Endothelial cell of umbilical vein (primary cell): ENCODE measurements at places on chromosomes 5 and 9. TPM values are rescaled to one million over a fixed set of nuclear protein-coding genes. Genes with fewer than 3 reads are reported as not detected.

Gene IFNA14
- total RNA-seq = not detected in 2 replicates

GRCh38 chr5:54563083-54563761 lies 45.7 kb downstream of the SNX18 start:
- peaks cover 20% of the 10 kb centered on the region for H3K4me1 ChIP-seq
- H3K27ac ChIP-seq = no peak overlapping the region
- DNase-seq = no peak
- no peaks in the 10 kb centered on the region for H3K36me3 ChIP-seq
- H3K27me3 ChIP-seq = no peaks in the 10 kb centered on the region

GRCh38 chr5:86649832-86650505 lies 32.2 kb downstream of the COX7C start:
- no peaks in the 10 kb centered on the region for H3K36me3 ChIP-seq
- H3K4me1 ChIP-seq = no peaks in the 10 kb centered on the region
- no peak overlapping the region for H3K27ac ChIP-seq
- no peak overlapping the region for H3K4me3 ChIP-seq

- peaks cover 4% of the 10 kb centered on the region for H3K4me1 ChIP-seq
- no peaks in the 10 kb centered on the region for H3K36me3 ChIP-seq
- DNase-seq = no peak
- no peaks in the 10 kb centered on the region for H3K27me3 ChIP-seq
These were observed 629 bp upstream of the CD74 start for GRCh38 chr5:150413176-150413901.

- no peak for DNase-seq
- H3K4me3 ChIP-seq = no peak overlapping the region
- no peak overlapping the region for H3K27ac ChIP-seq
- no peaks in the 10 kb centered on the region for H3K4me1 ChIP-seq
These were observed 47.6 kb downstream of the ECPAS start for GRCh38 chr9:111436571-111436970.

DNA sequence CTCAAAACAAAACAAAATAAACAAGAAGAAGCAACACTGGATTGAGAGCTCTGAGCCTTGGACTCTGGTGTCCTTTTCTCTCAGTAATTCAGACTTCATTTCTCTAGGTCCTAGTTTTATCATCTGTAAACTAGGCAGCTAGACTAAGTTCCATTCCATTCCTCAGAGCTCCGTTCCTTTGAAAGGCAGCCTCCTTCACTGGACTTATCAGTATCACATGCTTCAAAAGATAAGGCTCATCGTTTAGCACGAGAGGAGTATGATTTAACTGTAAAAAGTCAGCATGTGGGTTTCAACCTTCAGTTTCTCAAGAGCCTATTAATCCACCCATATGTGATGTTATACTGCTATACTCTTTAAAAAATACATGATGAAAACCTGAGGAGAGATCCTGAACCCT lies 1.6 kb downstream of the ATP10B start:
- H3K4me1 ChIP-seq = no peaks in the 10 kb centered on the region
- no peaks in the 10 kb centered on the region for H3K36me3 ChIP-seq
- H3K27ac ChIP-seq = no peak overlapping the region
- H3K4me3 ChIP-seq = no peak overlapping the region
- no peaks in the 10 kb centered on the region for H3K27me3 ChIP-seq

Gene PCDHA7
- 0.14 TPM in 1 of 2 replicates, not detected in the other for total RNA-seq

- peaks cover 26% of the 10 kb centered on the region for H3K4me1 ChIP-seq
- DNase-seq = no peak
- no peak overlapping the region for H3K27ac ChIP-seq
- H3K36me3 ChIP-seq = no peaks in the 10 kb centered on the region
These were observed 36.2 kb downstream of the SNX18 start for GRCh38 chr5:54553659-54554207.

- no peaks in the 10 kb centered on the region for H3K4me1 ChIP-seq
- no peaks in the 10 kb centered on the region for H3K27me3 ChIP-seq
These were observed 149.5 kb downstream of the HSPA4 start for GRCh38 chr5:133201310-133201709.

Gene GFPT2
- total RNA-seq = 4.5 and 5.5 TPM in 2 replicates

Gene PCDHAC2
- 0.90 and 1.00 TPM in 2 replicates for total RNA-seq

GRCh38 chr5:88195636-88196035 lies 73.0 kb downstream of the TMEM161B start:
- H3K4me1 ChIP-seq = no peaks in the 10 kb centered on the region
- peaks cover 3% of the 10 kb centered on the region for H3K36me3 ChIP-seq
- no peaks in the 10 kb centered on the region for H3K27me3 ChIP-seq
- no peak overlapping the region for H3K27ac ChIP-seq

GRCh38 chr5:171984748-171985419 lies 21.6 kb downstream of the FBXW11 start:
- H3K4me3 ChIP-seq = no peak overlapping the region
- DNase-seq = peak; percentile 63
- H3K27ac ChIP-seq = peak overlapping the region; percentile 6
- H3K27me3 ChIP-seq = no peaks in the 10 kb centered on the region
- H3K36me3 ChIP-seq = no peaks in the 10 kb centered on the region

DNA sequence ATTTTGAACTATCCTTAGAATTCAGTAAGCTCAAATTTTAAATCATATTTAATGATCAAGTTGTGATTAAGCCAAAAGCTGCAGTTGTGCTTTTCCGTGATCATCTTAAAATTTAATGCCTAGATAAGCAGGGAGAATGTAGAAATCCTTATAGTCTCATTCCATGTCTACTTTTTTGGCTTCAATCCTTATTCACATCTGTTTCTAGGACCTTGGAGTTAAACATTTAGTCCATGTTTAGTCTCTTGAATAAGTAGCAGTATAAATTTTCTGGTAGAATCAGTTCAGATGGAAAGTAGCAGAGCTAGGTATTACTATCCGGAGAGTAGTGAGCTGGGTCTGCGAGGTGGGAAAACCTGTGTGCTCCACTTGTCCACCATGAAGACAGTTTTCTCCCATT lies 59.3 kb upstream of the RIOK2 start:
- H3K27me3 ChIP-seq = no peaks in the 10 kb centered on the region
- DNase-seq = no peak
- no peak overlapping the region for H3K4me3 ChIP-seq

DNA sequence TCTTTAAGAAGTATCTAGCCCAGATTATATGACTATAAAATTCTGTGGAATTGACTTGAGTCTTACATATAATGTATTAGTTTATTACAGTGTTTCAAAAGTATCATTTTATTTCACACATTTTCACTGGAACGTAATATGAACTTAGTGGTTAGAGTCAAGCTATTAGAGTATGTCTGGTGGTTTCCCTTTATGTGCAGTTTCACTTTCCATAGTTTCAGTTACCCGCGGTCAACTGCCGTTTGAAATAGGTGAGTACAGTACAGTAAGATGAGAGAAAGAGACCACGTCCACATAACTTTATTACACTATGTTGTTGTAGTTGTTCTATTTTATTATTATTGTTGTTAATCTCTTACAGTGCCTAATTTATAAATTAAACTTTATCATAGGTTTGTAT lies 50.5 kb downstream of the COMMD10 start:
- H3K27me3 ChIP-seq = no peaks in the 10 kb centered on the region
- no peak for DNase-seq
- no peaks in the 10 kb centered on the region for H3K36me3 ChIP-seq
- H3K4me3 ChIP-seq = no peak overlapping the region

Gene IPO11
- 72.9 and 80.9 TPM in 2 replicates for total RNA-seq

DNA sequence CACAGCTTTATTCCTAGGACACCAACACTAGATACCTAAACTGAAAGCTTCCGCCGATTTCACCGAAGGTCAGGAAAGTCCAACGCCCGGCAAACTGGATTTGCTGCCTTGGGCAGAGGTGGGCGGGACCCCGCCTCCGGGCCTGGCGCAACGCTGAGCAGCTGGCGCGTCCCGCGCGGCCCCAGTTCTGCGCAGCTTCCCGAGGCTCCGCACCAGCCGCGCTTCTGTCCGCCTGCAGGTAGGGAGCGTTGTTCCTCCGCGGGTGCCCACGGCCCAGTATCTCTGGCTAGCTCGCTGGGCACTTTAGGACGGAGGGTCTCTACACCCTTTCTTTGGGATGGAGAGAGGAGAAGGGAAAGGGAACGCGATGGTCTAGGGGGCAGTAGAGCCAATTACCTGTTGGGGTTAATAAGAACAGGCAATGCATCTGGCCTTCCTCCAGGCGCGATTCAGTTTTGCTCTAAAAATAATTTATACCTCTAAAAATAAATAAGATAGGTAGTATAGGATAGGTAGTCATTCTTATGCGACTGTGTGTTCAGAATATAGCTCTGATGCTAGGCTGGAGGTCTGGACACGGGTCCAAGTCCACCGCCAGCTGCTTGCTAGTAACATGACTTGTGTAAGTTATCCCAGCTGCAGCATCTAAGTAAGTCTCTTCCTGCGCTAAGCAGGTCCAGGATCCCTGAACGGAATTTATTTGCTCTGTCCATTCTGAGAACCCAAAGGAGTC lies at the start of gene CD274:
CD274 (plus strand) TSS at position 184 of the 733 bp plus-strand sequence. CDS start 5,572 bp downstream, outside the sequence.
- peak; percentile 92 for DNase-seq
- H3K27ac ChIP-seq = peak within 1 kb of the TSS; percentile 79
- no peaks in the 10 kb centered on the region for H3K36me3 ChIP-seq
- peak within 1 kb of the TSS; percentile 98 for H3K4me3 ChIP-seq

- H3K27me3 ChIP-seq = no peaks in the 10 kb centered on the region
- no peak overlapping the region for H3K27ac ChIP-seq
- H3K4me1 ChIP-seq = no peaks in the 10 kb centered on the region
These were observed 59.4 kb downstream of the SREK1 start for GRCh38 chr5:66203531-66203930.

DNA sequence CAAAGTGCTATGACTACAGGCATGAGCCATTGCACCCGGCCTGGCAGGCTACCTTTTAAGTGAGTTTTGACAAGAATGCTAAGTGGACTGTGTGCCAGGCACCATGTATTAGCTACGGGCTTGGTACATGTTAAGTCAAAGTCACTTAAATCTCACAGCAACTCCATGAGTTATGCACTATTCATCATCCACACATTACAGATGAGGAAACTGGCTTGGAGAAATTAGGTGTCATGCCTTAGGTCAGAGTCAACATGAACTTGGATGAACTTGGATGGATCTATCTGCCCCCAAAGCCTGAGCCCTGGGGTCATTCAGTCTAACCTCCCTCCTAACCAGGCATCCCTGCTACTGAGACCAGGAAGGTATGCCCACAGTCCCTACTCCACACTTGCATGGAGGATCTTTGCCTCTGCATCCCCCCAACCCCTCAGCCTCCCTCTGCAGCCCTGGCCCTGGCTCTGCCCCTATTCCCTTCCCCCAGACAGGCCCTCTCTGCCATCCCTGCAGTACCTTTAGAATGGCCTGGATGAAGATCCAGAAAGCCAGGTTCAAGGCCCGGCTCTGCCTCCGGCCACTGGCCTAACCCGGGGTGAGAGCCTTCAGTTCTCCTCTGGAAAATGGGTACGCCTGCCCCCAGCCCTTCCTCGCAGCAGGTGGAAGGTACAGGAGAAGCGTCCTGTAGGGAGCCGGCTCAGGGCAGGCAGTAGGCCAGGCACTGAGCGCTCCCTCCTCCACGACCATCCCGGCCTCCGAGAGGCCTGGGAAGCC lies 685 bp upstream of the ADGRD2 start:
- peaks cover 29% of the 10 kb centered on the region for H3K27me3 ChIP-seq
- H3K27ac ChIP-seq = no peak overlapping the region
- peaks cover 3% of the 10 kb centered on the region for H3K4me1 ChIP-seq
- DNase-seq = no peak
- H3K36me3 ChIP-seq = no peaks in the 10 kb centered on the region

GRCh38 chr5:131640043-131640856 lies 5.2 kb upstream of the RAPGEF6 start:
- H3K27ac ChIP-seq = no peak overlapping the region
- H3K36me3 ChIP-seq = peaks cover 2% of the 10 kb centered on the region
- peaks cover 11% of the 10 kb centered on the region for H3K4me1 ChIP-seq
- DNase-seq = peak; percentile 29
- H3K4me3 ChIP-seq = no peak overlapping the region
- H3K27me3 ChIP-seq = no peaks in the 10 kb centered on the region

GRCh38 chr5:141821430-141821925 lies 56.7 kb downstream of the PCDH1 start:
- no peaks in the 10 kb centered on the region for H3K27me3 ChIP-seq
- DNase-seq = peak; percentile 77
- peak overlapping the region; percentile 35 for H3K27ac ChIP-seq
- H3K36me3 ChIP-seq = no peaks in the 10 kb centered on the region
- peaks cover 24% of the 10 kb centered on the region for H3K4me1 ChIP-seq
- H3K4me3 ChIP-seq = no peak overlapping the region

Gene MARCHF3
- 31.7 and 31.9 TPM in 2 replicates for total RNA-seq

- H3K4me3 ChIP-seq = no peak overlapping the region
- no peak for DNase-seq
- H3K27ac ChIP-seq = no peak overlapping the region
- H3K4me1 ChIP-seq = no peaks in the 10 kb centered on the region
These were observed 7.7 kb downstream of the NEURL1B start for GRCh38 chr5:172648755-172649154.

DNA sequence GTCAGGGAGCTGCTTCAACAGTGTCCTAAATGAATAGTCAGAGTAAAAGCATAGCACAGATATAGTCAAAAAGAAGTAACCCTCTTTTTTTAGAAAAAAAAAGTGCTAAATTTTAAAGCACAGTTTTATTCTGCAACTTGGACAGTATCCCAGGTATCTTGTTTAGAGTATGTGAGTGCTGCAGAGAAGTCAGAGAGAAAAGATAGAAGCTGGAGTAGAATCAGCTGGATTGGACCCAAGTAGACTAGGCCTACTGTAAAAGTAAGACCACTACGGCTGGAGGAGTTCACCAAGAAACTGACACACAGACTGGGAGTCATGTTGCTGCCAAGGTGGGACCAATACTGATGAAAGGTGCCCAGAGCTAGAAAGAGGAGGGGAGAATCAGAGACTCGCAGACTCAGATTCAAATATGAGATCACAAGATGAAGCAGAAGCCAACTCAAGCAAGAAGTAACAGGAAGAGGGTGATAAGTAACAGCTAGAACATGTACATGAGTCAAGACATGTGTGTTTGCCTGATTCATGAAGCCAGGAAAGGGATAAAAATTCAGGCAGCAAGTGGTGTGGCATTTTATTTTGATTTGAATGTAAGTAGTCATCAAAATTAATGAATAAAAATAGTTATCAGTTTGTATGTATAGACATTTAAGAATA lies 25.6 kb upstream of the TUSC1 start:
- no peaks in the 10 kb centered on the region for H3K36me3 ChIP-seq
- H3K27me3 ChIP-seq = no peaks in the 10 kb centered on the region
- peaks cover 3% of the 10 kb centered on the region for H3K4me1 ChIP-seq
- DNase-seq = no peak
- H3K4me3 ChIP-seq = no peak overlapping the region
- H3K27ac ChIP-seq = no peak overlapping the region

DNA sequence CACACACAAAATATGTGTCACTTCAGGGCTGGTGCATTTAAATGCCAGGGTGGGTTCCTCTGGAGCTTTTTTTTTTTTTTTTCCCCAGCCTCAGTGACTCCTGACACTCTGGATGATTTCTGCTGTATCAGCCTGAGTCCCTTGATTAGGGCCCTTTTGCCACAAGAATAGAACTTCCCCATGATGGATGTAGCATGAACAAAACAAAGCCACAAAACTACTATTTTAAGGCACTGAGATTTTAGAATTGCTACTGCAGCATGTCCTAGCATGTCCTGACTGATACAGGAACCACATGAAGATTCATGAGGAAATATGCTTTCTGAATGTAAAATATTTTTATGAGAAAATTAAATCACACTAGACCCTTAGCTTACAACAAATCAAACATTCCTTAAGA lies 13.9 kb upstream of the ADGRD2 start:
- no peak for DNase-seq
- no peaks in the 10 kb centered on the region for H3K4me1 ChIP-seq
- H3K27me3 ChIP-seq = no peaks in the 10 kb centered on the region
- H3K36me3 ChIP-seq = no peaks in the 10 kb centered on the region
- no peak overlapping the region for H3K27ac ChIP-seq
